Uterus (tissue), 4 donors: ENCODE measurements at places on chromosomes 7 and 10. TPM values are rescaled to one million over a fixed set of nuclear protein-coding genes. Genes with fewer than 3 reads are reported as not detected.

DNA sequence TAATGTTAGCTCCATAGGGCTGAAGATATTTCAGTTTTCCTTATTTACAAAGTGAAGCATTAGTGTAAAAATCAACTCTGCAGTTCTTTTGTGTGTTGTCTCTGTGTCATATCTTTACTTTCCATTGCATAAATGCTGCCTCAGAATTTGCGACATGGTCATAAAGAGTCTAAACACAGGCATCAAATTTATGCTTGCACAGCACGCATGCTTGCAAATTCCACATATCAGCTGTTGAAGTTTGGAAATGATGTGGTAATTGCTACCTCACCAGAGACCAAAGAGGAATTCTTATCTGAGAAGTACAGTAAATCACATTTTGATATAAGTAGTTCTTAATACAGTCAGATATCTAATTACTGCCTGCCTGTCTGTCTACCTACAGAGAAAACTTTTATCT, 348.2 kb upstream of the GRM3 start:
- no peak overlapping the region for H3K27ac ChIP-seq
- H3K4me1 ChIP-seq = no peaks in the 10 kb centered on the region
- H3K36me3 ChIP-seq = no peaks in the 10 kb centered on the region
- no peak overlapping the region for H3K4me3 ChIP-seq

DNA sequence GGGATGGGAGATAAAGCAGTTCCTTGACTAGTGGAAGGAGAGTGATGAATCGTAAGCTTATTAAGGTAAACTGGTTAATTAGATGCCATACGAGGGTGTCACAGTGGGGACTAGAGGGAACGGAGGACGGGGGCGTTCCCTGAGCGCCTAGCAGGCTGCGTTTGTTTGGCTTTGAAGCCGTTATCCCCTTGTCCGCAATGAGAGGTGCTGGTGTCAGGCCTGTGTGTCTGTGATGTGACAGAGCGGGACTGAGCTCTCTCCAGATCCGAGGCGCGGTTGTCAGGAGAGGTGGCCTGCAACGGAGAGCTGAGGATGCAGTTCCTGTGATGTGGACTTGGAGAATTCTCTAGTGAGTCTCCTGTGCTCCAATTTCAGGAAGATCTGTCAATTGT, 60.0 kb upstream of the PRPS1L1 start:
- H3K4me1 ChIP-seq = no peaks in the 10 kb centered on the region
- no peak for DNase-seq
- H3K27me3 ChIP-seq = no peaks in the 10 kb centered on the region
- H3K27ac ChIP-seq = peak overlapping the region; percentile 96
- H3K36me3 ChIP-seq = no peaks in the 10 kb centered on the region

Gene DLX6
- total RNA-seq = 0.77 TPM

GRCh38 chr7:135601182-135601581, 43.5 kb downstream of the NUP205 start:
- H3K27me3 ChIP-seq = no peaks in the 10 kb centered on the region
- DNase-seq = no peak
- H3K4me3 ChIP-seq = no peak overlapping the region
- no peak overlapping the region for H3K27ac ChIP-seq
- peaks cover 3% of the 10 kb centered on the region for H3K36me3 ChIP-seq
